ENCODE measurements at places on chromosomes 2 and 18.

GRCh38 chr2:214995926-214996670 is 142.3 kb downstream of the ABCA12 start:
- DNase-seq = no peak
- H3K27me3 ChIP-seq = no peaks in the 10 kb centered on the region
- H3K4me3 ChIP-seq = no peak overlapping the region

DNA sequence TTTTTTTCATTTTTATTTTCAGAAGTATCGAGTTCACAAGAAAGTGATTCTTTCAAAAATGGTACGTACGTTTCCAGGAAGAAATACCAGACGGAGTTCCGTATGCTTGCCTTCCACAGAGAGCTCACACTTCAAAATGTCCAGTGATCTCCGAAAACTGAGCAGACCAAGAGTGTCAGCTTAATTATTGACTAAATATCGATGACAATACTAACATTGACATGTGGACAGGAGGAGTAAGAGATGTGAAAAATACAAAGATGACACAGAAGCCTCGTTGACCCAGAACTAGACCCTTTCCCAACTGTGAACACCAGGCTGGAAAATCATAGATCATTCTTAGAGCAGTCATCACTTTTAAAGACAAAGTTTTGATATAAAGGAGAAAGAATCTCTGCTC is 440.0 kb upstream of the POU3F3 start:
- H3K4me3 ChIP-seq = no peak overlapping the region
- H3K27ac ChIP-seq = no peak overlapping the region
- H3K4me1 ChIP-seq = no peaks in the 10 kb centered on the region
- H3K27me3 ChIP-seq = peaks cover 3% of the 10 kb centered on the region

- peak; percentile 67 for DNase-seq
- no peak overlapping the region for H3K27ac ChIP-seq
- H3K36me3 ChIP-seq = no peaks in the 10 kb centered on the region
- H3K4me1 ChIP-seq = no peaks in the 10 kb centered on the region
- no peaks in the 10 kb centered on the region for H3K27me3 ChIP-seq
- no peak overlapping the region for H3K4me3 ChIP-seq
Observed at GRCh38 chr2:189328848-189329245, 112.4 kb upstream of the WDR75 start.

DNA sequence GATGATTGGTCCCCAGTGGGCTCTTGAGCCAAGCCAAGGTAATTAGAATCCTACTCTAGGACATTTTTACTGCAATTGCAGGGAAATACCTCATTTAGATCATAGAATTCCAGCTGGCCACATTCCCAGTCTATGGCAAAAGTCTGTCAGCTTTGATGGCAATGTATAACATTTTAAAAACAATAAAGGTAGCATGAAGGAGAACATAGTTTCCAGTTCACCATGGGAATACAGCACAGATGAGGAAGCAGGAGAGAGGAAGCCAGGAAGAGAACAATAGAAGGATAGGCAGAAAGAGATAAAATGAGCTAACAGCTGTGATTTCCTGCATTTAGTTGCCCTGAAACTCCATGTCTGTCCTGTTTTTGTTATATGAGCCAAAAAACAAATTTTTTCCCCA is 897.3 kb upstream of the DDX18 start:
- no peaks in the 10 kb centered on the region for H3K27me3 ChIP-seq
- no peaks in the 10 kb centered on the region for H3K4me1 ChIP-seq
- no peak overlapping the region for H3K4me3 ChIP-seq
- no peak for DNase-seq

DNA sequence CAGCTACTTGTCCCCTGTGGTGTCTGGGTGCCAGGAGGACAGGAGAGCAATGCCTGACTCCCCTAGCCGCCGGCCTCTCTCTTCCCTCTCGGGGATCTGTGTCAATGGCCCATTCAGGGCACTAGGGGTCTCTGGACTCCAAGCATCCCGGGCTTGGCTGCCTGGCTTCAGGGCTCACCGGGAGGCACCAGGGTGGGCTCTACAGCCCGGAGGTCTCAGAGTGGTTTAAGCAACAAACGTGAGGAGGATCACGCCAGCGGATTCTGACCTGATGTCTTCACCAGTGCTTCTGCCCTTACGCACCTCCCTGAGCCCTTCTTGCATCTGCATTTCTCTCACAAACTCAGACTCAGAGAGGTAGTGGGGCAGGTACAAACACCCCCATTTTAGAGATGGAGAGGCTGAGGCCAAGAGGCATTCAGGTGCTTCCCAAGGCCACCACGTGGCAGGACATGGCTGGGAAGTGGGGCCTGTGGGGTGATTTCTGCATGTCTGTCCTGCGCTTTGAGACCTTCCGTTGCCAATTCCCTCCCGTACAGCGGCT is 243.0 kb downstream of the CELF4 start:
- H3K4me3 ChIP-seq = no peak overlapping the region
- H3K4me1 ChIP-seq = no peaks in the 10 kb centered on the region
- peaks cover 4% of the 10 kb centered on the region for H3K27me3 ChIP-seq
- H3K36me3 ChIP-seq = no peaks in the 10 kb centered on the region
- no peak overlapping the region for H3K27ac ChIP-seq

- H3K36me3 ChIP-seq = peaks cover 21% of the 10 kb centered on the region
- peak; percentile 58 for DNase-seq
- H3K27ac ChIP-seq = peak overlapping the region; percentile 88
- H3K4me1 ChIP-seq = peaks cover 16% of the 10 kb centered on the region
- peak overlapping the region; percentile 77 for H3K4me3 ChIP-seq
- H3K27me3 ChIP-seq = no peaks in the 10 kb centered on the region
Observed at GRCh38 chr2:216109962-216110614, 940 bp downstream of the XRCC5 start.

Data from cardiac muscle cell (in vitro differentiated cells and primary cell).